ENCODE measurements at places on chromosomes 2 and 18.

DNA sequence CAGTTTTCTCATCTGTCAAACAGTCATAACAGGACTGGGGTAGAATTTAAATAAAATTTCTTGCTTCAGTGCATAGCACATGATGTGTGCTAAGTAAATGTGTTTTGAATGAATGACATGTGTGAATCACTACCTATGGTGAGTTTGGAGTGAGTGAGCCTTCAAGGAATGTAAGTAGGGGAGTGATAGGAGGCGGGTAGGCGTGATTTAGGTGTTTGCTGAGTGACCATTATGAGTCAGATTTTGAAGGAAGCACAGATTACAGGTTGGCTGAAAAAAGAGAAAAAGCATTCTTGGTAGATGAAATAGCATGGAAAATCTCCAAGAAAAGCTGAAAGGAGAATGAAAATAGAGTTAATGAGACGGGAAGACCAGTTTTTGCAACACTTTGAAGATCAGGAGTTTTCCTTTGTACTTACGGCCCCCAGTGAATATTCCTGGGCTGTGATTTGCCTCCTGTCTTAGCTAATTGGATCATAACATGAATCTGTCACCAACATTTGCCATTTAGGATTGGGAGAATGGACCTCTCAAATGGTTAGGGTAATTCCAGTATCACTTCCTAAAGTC lies 136.9 kb upstream of the GATA6 start:
- no peak overlapping the region for H3K27ac ChIP-seq
- H3K36me3 ChIP-seq, result no peaks in the 10 kb centered on the region
- no peak for DNase-seq
- no peaks in the 10 kb centered on the region for H3K27me3 ChIP-seq

DNA sequence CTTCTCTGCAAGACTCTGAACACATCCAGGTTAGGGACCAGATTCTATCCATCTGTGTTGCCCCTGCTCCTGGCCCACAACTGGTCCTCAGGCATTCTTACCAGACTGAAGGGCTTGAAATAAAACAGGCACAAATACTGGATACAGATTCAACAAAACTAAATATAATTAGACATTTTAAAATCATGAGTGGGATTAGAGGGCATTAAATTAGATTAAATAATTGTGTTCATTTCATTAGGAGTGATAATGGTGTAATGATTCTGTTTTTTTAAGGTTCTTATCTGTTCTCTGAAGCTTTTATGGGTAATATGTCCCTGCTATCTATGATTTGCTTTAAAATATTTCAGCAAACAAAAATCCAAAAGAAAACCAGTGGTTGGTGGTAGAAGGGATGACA lies 226.5 kb downstream of the IRS1 start:
- no peak overlapping the region for H3K4me3 ChIP-seq
- H3K27ac ChIP-seq, result no peak overlapping the region
- DNase-seq, result no peak

DNA sequence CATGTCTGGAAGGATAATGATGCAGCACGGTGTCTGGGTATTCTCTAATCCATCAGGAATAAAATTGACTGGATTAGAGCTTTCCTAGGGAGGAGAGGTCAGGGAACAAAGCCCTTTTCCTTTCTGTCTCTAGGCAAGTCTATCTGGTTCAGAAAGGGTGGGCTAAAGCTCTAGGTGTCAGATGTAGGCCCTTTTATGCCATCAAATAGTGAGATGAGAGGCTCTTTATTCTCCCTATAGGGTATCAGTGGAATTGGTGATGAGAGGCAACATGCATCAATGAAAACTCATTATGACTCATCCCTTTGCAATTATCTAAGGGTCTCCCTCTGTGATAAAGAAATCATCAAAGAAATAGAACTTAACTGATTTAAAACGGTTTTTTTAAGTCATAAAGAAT lies 328.0 kb upstream of the CRIM1 start:
- no peaks in the 10 kb centered on the region for H3K27me3 ChIP-seq
- H3K27ac ChIP-seq, result no peak overlapping the region

DNA sequence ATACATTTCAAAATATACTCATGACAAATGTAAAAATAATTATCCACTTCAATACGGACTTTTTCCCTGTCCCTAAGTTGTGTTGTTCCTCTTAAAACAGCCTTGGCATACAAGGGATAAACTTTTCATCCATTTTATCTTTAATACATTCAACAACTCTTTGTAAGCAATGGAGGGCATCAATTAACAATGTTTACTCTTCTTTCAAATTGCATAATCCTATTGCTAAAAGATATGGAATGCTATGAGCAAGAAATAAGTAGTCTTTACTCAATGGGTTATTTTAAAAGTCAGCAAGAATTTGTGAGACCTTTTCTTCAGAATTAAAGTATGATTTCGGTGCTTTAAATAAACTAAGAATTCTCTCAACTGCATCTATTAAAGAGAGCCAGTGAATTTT lies 41.9 kb downstream of the SCN9A start:
- H3K27ac ChIP-seq, result no peak overlapping the region
- DNase-seq, result no peak
- no peaks in the 10 kb centered on the region for H3K36me3 ChIP-seq
- no peaks in the 10 kb centered on the region for H3K4me1 ChIP-seq
- H3K27me3 ChIP-seq, result no peaks in the 10 kb centered on the region
- no peak overlapping the region for H3K4me3 ChIP-seq

DNA sequence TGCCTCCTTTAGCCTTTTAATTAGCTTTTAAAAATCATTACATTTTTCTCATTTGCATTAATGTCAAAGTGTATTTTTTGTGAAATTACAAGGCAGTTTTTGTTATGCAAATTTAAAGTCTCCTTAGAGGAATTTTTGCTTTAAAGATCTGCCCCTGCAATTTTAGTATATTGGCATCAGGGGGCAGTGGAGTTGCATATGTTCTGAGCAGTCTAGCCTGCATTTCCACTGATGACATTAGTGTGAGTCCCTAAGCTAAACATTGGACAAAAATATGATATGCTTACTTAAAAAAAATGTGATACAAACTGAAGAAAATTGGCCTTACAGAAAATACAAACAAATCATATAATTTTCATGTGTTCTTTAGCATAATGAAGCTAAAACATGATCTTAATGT lies 426.5 kb downstream of the SLC4A3 start:
- no peak overlapping the region for H3K4me3 ChIP-seq
- peak; percentile 16 for DNase-seq
- no peak overlapping the region for H3K27ac ChIP-seq
- no peaks in the 10 kb centered on the region for H3K27me3 ChIP-seq

DNA sequence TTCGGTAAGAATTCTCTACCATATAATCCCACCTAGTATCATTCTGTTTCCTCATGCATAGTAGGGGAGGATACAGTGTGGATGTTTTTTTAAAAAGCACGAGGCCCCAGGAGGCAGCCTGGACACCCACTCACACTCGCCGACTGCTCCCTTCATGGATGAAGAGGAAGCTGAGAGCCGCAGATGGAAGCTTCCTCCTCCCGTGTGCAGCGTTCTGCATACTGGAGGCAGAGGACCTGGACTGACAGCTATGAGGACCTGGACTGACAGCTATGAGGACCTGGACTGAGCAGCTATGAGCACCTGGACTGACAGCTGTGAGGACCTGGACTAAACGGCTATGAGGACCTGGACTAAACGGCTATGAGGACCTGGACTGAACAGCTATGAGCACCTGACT lies 234.4 kb downstream of the NDUFA10 start:
- H3K36me3 ChIP-seq, result no peaks in the 10 kb centered on the region
- no peak overlapping the region for H3K4me3 ChIP-seq
- H3K27me3 ChIP-seq, result no peaks in the 10 kb centered on the region

DNA sequence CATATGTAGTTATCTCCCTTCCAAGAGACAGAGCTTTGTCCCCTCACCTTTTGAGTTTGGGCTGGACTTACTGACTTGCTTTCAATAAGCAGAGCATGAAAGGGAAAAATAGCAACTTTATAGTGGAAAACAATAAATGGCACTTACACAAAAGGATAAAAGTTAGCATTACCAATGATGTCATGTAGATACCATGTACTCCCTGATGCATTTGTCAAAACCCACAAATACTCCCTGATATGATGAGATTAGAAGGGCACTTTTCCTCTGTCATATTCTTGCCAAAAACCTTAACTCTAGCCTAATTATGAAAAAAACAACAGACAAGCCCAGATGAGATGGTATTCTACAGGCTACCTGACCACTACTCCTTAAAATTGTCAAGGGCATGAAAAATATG lies 16.0 kb downstream of the HIBCH start:
- no peak overlapping the region for H3K27ac ChIP-seq
- no peak for DNase-seq
- H3K27me3 ChIP-seq, result no peaks in the 10 kb centered on the region
- H3K4me3 ChIP-seq, result no peak overlapping the region

DNA sequence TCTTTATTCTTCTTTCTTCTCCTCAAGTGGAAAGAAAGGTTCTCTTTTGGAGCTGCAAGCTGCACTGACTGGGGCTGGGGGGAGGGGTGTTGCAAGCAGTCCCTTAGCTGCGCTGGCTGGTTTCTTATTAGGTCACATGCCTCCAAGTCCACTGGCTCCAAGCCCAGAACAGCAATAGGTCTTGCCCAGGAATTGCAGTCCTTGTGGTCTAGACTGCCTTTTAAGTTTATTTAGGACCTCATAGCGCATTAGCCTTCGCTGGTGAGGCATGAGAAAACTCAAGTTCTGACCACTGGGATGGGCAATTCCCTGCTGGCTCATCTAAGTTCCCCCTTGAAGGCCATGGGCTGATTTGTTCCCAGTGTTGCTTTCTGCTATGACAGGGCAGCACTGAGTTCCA lies 138.6 kb upstream of the SCN7A start:
- H3K27ac ChIP-seq, result no peak overlapping the region
- no peak for DNase-seq
- H3K27me3 ChIP-seq, result no peaks in the 10 kb centered on the region
- H3K36me3 ChIP-seq, result no peaks in the 10 kb centered on the region

DNA sequence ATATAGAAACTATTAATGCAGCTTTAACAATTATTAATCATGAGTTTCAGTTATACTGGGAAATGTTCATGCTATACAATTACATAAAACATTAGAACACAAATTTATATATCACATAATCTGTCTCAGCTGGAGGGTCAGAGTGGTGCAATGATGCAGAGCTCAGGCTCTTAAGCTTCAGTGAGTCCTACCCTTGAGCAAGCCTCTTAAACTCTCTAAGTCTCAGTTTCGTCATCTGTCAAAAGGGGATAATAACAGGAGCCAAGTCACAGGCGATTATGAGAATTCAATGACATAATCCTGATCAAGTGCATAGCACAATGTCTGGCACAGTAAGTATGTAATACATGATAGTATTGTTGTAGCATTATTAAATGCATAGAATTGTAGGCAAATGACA lies 46.0 kb downstream of the LAMA1 start:
- no peak for DNase-seq
- no peaks in the 10 kb centered on the region for H3K27me3 ChIP-seq
- H3K4me3 ChIP-seq, result no peak overlapping the region
- no peak overlapping the region for H3K27ac ChIP-seq
- peaks cover 3% of the 10 kb centered on the region for H3K4me1 ChIP-seq

GRCh38 chr2:29033172-29033571 lies 41.2 kb downstream of the PCARE start:
- H3K27me3 ChIP-seq, result no peaks in the 10 kb centered on the region
- H3K4me1 ChIP-seq, result 0 out of 2 replicates have a peak, but pooled peaks cover 1% of the 10 kb centered on the region
- no peak overlapping the region for H3K4me3 ChIP-seq
- peak; percentile 27 for DNase-seq

GRCh38 chr2:178702361-178702760 lies 104.9 kb downstream of the TTN start:
- H3K36me3 ChIP-seq, result no peaks in the 10 kb centered on the region
- DNase-seq, result no peak
- H3K4me3 ChIP-seq, result no peak overlapping the region
- H3K27ac ChIP-seq, result no peak overlapping the region

DNA sequence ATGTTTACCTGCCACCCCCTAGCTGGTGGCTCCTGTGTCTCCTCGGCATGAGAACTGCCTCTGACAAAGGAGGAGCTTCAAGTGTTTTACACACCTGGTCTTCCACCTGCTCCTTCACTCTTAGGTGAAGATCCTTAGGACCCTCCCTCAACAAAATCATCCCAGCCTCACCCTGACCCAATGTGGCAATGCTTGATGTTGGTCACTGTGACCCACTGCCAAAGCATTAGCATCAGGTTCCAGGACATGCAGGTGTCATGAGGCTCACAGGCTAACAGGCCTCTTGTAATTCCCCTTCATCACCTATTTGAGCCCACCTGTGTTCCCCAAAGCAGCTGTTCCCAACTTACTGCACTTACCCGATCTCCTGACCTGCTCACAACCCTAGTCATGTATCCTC lies 9.8 kb downstream of the FZD5 start:
- no peak overlapping the region for H3K4me3 ChIP-seq
- peaks cover 10% of the 10 kb centered on the region for H3K4me1 ChIP-seq
- peaks cover 10% of the 10 kb centered on the region for H3K36me3 ChIP-seq
- H3K27me3 ChIP-seq, result no peaks in the 10 kb centered on the region

GRCh38 chr2:68911246-68911645 lies 40.0 kb upstream of the BMP10 start:
- H3K4me3 ChIP-seq, result no peak overlapping the region
- no peaks in the 10 kb centered on the region for H3K27me3 ChIP-seq
- DNase-seq, result no peak
- H3K36me3 ChIP-seq, result no peaks in the 10 kb centered on the region
- H3K27ac ChIP-seq, result no peak overlapping the region
- peaks cover 7% of the 10 kb centered on the region for H3K4me1 ChIP-seq

GRCh38 chr18:10052871-10053270 lies 139.1 kb downstream of the VAPA start:
- DNase-seq, result no peak
- no peaks in the 10 kb centered on the region for H3K36me3 ChIP-seq
- H3K27me3 ChIP-seq, result no peaks in the 10 kb centered on the region

DNA sequence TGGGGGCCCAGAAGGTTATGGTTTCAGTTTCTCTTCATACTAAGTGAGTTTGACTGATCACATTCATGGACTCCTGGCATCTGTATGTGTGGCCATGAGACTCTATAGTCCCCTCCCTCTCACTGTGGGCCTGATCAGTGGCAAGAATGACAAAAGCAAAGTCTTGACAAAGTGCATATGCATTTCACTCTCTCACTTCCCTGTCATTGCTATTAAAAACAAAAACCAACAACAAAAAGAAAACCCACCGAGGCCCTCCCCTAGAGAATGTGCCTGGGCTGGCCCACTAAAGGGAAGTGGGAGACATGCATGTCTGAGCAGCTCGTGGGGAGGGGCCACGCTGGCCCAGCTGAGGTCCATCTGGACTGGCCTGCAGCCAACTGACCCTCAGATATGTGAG lies 600.1 kb upstream of the RAB6C start:
- H3K4me1 ChIP-seq, result peaks cover 3% of the 10 kb centered on the region
- no peak overlapping the region for H3K4me3 ChIP-seq
- no peaks in the 10 kb centered on the region for H3K27me3 ChIP-seq
- no peaks in the 10 kb centered on the region for H3K36me3 ChIP-seq
- no peak for DNase-seq

All from iPS DF 6.9 (cell line).